Large intestine (tissue), 12 donors: ENCODE measurements at places on chromosomes 7 and 10.

- peak; percentile 70 for DNase-seq
These were observed 184.7 kb downstream of the VTI1A start for GRCh38 chr10:112631501-112632400.

DNA sequence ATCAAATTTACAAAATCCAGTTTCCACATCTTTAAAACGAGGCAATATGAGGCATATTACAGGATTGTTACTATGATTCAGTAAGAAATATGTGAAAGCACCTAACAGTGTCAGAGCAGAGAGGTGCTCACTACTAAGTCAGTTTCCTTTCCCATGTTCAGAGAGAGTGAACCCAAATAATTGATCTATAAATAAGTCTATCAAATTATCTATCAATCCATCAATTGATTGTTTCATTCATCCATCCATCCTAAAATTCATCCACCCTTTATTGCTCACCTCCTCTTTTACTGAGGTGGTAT is 340.8 kb downstream of the SUGCT start:
- no peak for DNase-seq

DNA sequence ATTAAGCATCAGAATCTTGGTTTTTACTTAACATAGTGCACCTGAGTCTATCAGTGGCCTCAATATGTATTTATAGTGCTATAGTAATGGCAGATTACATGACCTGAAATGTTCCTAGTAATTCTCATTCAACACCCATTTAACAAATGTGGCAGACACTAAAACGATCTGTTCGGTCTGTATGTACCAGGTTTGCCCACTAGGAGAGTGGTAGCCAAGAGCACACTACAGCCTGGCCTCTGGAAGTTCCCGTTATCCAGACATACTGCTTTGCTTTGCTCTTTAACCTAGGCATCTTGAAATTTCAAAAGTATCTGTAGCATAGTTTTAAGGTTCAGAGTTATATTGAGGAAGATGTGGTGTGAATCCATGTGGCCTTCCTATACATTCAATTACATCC is 395.7 kb upstream of the NRG3 start:
- no peak for DNase-seq

DNA sequence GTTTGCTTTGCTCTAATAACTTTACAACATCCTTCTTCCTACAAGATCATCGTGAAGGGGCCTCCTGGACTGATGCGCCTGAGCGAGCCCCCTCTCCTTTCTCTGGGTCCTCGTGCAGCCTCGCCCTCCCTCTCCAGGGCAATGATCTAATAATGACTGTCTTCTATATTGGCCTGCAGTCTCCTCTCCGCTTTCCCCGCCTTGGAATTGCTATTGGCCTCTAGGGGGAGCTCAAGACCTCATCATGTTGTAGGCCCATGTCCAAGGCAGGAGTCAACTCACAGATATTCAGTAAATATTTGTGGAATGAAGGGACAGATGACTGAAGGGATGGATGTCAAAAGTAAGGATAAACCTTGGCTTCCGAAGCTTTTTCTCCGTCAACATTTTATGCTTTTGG is 1180.3 kb downstream of the TYW1 start:
- peak; percentile 35 for DNase-seq

DNA sequence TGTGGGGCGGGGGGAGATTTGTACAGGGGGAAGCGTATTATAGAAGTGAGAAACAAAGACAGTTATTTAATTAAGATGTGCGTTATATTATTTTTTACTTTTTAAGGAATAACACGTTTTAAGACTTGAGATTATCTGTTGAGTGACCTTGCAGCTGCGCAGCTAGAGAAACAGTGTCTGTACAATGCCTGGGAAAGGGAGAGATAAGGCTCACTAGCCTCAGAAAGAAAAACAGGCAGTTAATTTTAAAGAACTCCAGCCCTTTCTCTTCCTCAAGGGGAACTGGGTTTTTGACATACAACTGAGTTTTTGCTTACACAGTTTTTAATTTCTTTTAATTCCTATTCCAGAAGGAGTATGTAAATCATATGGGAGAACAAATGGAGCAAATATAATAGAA is 50.7 kb downstream of the LMBR1 start:
- DNase-seq = no peak

- no peak for DNase-seq
These were observed 6.6 kb upstream of the ZNF786 start for GRCh38 chr7:149097088-149097487.

DNA sequence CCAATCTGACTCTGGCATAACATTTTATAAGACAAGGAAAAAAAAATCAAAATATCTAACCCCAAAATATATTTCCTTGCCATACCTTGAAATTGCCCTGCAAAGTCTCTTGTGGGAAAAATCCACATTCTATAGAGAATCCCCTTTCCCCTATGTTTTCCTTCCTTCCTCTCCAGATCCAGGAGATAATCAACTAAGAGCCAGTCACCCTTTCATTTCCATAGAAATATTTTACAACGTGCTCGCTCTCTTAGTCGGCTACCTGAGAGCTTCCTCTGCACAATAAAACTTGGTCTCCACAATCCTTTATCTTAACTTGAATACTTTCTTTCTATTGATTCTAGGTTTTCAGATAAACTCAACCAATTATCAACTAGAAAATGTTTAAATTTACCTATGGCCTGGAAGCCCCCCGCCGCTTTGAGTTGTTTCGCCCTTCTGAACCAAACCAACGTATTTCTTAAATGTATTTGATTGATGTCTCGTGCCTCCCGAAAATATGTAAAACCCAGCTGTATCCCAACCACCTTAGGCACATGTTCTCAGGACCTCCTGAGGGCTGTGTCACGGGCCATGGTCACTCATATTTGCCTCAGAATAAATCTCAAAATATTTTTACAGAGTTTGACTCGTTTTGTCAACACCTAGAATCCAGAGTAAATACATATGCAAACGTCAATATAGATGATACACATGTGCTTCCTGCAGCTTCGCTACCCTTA is 869 bp downstream of the PSAP start:
- no peak for DNase-seq

- DNase-seq = no peak
These were observed 362.5 kb upstream of the ZMIZ1 start for GRCh38 chr10:78706256-78706655.

- DNase-seq = no peak
These were observed 9.6 kb downstream of the PRF1 start for GRCh38 chr10:70592746-70593512.

DNA sequence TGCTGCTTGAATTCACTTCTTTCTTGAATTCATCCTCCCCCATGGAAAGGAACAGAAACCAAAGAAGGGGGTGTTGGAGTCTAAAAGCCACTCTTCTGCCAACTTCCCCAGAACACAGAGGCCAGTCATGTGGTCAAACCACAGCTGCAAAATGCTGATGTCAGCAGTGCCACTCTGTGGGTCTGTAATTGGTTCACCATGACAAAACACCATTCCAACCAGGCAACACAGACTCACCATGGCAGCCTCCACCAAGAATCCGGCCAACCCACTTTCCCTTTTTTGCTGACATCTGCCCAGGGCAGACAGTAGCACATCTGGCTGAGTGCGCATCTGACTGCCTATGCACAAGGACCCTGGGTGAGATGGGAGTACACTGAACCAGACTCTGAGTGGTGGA is 16.8 kb downstream of the OSBPL3 start:
- DNase-seq = no peak
